ENCODE measurements at places on chromosomes 5 and 9.

DNA sequence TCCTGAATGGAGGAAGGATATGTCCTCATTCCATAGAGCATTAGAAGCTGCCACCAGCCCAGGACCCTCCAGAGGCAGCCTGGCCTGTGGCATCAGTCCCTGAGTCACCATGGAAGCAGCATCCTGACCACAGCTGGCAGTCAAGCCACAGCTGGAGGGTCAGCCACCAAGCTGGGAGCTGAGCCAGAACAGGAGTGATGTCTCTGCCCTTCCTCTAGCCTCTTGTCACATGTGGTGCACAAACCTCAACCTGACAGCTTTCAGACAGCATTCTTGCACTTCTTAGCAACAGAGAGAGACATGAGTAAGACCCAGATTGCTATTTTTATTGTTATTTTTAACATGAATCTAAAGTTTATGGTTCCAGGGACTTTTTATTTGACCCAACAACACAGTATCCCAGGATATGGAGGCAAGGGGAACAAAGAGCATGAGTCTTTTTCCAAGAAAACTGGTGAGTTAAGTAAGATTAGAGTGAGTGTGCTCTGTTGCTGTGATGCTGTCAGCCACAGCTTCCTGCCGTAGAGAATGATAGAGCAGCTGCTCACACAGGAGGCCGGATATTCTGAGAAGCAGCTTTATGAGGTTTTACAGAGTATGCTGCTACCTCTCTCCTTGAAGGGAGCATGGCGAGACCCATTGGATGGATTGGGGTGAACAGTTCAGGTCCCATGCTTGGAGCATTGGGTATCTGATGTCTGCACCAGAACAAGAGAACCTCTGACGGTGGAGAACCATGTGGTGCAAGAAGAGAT is 13.0 kb upstream of the CYFIP2 start:
- DNase-seq = peak; percentile 62

DNA sequence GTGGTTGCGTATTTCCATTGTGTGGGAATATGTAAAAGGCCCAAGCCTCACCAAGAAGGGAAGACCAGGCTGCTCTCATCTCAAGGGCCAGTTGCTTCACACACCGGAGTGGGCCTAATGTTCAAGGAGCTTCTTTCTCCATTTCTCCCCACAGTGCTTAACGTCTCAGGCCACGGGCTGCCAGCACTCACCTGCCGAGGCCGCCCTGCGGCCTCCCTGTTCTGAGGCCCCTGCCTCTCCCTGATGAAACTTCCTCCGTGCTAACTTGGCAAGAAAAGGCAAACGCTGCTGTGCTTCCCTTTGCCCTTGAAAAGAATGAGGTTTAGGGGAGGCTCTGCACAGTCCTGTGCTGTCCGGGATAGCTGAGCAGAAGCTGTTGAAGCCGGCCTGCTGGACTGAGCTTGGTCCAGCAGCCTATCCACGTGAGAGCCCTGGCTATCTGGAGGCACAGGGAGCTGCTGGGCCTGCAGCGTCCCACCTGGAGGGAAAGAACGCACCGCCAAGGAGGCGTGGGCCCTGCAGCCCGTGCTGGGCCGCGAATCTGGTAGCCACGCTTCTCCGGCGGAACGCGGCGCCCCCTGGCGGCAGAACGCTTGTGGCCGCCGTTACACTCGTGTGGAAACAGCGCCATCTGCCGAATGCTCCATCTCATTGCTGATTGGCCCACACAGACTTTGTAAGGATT is 73.5 kb upstream of the PRSS3 start:
- peak; percentile 92 for DNase-seq

DNA sequence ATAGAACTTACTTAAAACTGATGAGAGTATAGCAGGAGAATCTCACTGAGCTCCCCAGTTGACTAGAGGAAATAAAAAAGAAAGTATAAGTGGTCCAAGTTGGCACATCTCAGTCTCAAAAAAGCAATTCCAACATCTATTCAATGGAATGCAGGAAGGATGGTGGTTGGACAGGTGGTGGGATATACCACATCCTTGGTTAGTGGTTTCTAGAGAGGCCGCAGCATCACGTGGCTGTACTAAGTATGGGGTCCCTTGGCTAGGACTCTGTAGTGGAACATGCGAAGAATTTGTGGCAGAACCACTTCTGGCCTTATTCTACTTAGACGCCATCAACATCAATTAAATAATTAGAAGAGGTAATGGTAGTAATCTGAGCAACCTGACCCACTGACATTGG is 232.4 kb downstream of the SAXO1 start:
- DNase-seq = no peak

DNA sequence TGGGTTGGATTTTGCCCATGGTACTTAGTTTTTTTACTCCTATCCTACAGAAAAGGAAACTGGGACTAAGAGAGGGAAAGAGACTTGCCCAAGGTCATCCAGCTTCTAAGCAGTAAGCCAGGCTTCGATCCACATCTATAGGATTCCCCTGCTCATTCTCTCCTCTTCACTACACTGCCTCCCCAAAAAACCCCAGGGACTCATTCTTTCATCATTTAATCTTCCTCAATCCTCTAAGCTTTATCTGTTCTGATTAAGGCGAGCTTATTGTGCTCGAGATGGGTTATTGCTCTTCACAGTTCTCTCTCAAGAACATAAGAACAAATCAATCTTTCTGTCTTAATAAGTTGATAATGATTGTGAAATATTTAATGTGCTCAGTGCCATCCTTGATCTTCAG is 511.1 kb upstream of the BRINP1 start:
- no peak for DNase-seq

DNA sequence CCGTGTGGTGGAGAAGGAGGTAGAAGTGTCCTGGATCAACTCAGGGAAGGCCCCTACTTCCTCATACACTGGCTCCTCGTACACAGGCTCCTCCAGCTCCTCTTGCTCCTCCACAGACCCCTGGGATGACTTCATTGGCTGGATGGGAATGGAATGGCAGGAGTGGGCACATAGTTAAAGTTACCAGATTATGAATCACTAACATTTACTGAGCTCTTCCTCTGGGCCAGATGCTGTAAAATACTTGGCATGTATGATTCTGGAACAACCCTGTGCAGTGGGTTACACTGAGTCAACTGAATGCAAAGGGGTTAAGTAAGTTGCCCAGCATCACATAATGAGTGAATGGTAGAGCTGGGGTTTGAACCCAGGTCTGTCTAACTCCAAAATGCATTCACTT is 3.1 kb upstream of the FCHSD1 start:
- no peak for DNase-seq

DNA sequence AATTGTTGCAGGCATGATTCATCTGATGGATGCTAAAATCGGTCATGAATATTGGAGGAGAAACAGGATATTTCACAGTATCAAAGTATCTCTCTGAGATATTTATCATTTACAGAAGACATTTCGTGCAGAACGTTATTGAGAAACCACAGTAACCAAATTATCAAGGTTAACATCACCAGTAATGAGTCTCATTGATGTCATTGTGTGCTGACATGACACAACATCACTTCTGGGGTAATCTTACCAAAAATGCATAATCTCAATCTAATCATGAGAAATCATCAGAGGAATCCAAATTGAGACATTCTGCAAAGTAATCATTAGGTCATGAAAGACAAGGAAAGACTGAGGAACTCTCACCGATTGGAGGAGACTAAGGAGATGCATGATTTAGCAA is 42.7 kb downstream of the C5orf22 start:
- DNase-seq = no peak

DNA sequence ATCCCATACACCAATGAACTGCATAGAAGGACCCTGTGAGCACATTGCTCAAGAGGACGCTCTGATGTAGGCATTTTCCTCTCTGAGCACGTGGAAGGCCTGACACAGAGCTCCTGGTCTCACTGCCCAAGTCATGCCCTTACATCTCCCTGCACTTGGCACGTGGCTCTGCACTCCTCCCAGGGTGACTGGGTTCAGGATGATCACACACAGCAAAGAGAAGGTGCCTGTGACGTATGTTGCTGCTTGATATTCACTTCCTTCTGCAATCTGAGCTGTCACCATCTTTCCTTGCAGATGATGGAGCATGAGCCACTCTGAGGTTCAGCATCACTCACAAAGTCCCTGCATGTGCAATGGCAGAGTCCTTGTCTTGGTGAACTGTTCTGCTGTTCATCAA is 125.2 kb downstream of the FSTL4 start:
- no peak for DNase-seq

- no peak for DNase-seq
These were observed 278.2 kb downstream of the PLK2 start for GRCh38 chr5:58181578-58182286.

DNA sequence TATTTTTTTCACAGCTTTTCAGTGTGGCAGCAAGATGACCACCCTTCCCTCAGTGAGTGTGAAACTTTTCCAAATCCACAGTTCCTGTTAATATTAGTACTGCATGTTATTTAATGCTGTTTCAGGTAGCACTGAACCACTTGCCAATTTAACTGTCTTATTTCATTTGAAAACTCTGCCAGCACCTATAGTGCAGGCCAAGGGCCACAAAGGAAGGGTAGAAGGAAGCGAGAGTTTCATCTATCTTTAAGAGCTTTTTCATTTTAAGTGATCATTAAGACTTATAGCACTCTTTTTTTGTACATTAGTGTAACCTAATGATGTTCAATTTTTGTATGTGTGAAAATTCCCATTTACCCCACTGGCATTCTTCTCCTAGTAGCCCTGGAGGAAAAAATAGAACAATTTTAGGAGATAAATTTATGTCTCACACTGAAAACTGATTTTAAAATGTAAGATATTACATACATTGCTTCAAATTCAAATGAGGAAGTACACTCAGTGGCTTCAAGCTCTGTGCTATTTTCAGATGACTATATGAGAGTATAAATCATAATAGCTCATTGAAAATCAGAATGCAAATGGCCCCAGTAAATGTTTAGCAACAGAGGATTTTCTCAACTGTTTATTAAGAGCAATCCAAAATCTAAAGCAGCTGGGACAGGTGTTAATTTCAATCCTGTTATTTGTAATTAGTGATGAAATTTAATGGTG is 820.5 kb downstream of the PTPRD start:
- no peak for DNase-seq

GRCh38 chr9:111928359-111928720 is 31.7 kb downstream of the UGCG start:
- DNase-seq = no peak

DNA sequence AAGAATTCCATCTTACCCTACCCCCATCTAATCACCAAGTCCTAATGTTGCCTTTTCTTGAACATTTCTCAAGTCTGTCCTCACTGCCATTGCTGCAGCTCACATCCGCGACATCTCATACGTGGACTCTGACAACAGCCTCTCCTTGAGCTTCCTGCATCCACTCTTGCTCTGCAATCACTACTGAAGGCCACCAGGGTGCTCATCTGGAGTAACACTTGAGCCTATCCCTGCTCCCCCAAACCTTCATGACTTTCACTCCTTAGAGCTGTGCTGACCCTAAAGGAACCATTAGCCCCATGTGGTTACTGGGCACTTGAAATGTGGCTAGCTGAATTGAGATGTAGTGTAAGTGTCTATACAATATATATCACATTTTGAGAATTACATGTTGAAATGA is 46.4 kb upstream of the CTXN3 start:
- DNase-seq = no peak

- DNase-seq = no peak
These were observed 217.4 kb upstream of the ADAMTSL1 start for GRCh38 chr9:18256568-18256967.

DNA sequence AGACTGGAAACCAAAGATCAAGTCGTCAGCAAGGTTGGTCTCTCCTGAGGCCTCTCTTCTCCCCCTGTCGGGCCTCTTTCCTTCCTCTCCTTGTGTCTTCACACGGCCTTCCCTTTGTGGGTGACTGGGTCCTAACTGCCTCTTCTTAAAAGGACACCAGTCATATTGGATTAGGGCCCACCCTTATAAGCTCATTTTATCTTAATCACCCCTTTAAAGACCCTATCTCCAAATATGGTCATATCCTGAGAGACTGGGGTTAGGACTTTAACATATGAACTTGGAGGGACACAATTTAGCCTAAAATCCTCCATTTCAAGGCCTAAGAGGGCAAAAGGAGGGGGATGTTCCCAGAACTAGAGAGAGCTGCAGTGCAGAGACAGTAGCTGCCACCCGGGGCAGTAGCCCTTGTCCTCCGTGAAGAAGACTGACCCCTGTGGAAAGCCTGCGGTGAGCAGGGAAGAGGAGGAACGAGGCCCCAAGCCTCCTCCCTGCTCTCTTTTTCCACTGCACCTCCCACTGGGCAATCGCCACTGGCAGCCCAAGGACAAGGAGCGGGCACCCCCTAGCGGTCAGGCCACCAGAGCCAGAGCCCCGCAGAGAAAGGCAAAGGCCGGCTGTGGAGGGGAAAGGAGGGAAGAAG is 34.9 kb downstream of the CFAP90 start:
- DNase-seq = peak; percentile 80

- no peak for DNase-seq
These were observed 65.2 kb upstream of the RANBP3L start for GRCh38 chr5:36366883-36367282.

DNA sequence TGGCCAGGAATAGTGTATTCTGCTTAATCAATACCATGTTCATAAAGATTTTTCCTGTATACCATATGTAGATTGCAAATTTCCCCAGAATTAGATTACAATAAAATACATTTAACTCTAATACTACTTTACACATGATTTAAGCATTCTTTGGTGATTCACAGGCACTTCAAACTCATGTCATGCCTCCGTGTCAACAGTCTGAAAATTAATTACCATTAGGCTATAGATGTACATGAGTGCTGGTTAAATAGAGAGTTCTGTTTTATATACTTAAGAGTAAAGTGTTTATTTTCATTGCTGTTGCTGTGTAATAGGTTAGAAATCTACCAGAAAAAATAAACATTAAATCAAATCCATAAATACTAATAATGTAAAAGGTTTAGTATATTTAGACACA is 159.8 kb downstream of the ZSWIM6 start:
- no peak for DNase-seq

DNA sequence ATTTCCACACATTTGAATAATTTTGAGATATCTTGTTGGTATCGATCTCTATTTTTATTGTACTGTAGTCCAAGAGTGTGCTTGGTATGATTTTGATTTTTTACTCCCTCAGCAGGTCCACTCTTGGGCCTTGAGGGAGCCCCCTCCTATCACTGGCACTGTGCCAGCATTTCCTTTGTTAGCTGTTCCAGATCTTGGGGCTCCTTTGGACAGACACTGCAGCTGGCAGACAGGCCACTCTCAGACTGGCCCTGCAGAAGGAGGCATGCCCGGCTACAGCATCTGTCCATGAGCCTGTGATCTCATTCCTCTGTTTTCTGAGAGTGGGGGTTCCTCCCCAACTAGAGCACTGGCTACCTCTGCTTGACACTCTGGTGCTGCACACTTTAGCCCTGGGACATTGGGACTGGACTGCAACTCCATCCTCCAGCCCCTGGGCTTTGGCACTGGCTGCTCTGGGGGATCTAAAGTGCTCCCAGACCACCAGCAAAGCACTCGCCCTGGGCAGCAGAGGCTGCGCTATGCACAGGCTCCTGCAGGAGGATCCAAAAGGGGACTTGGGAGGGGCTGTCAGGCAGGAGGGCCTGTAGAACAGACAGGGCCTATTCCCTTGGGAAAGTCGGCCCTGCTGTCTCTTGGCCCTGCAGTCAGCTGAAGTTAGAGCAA is 271.3 kb upstream of the DMAC1 start:
- no peak for DNase-seq

- no peak for DNase-seq
These were observed 23.4 kb downstream of the ZNF462 start for GRCh38 chr9:106886111-106887046.

- peak; percentile 16 for DNase-seq
These were observed 13.3 kb downstream of the SLC25A46 start for GRCh38 chr5:110751902-110752762.

Data from activated CD4-positive, alpha-beta T cell treated with anti-CD3 and anti-CD28 coated beads for 48 hours (primary cell).